Hepatocyte (in vitro differentiated cells): ENCODE measurements at places on chromosomes 5 and 9. TPM values are rescaled to one million over a fixed set of nuclear protein-coding genes. Genes with fewer than 3 reads are reported as not detected.

COL15A1 gene
- 105 and 106 TPM in 2 replicates for total RNA-seq

DNA sequence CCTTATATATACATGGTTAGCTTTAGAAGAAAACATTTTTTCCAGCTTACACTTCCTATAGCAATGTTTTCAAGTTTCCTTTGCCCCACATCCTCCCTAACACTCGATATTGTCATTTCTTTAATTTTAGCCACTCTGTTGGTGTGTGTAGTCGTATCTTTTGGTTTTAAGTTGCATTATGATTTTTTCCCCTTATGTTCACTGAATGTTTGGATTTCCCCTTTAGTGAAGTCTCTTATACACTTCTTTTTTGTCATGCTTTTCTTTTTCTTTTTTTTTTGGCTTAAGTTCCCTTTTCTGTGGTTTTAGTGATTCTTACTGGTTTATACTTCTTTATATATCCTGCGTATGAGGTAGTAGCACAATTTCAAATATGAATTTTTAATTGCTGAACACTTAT is 58.8 kb downstream of the KDM4C start:
- no peak for DNase-seq

GRCh38 chr5:96780626-96781025 is 27.1 kb downstream of the ERAP1 start:
- no peak for DNase-seq

- DNase-seq, result peak; percentile 35
Observed at GRCh38 chr5:139668064-139668880, 20.1 kb downstream of the CXXC5 start.

DNA sequence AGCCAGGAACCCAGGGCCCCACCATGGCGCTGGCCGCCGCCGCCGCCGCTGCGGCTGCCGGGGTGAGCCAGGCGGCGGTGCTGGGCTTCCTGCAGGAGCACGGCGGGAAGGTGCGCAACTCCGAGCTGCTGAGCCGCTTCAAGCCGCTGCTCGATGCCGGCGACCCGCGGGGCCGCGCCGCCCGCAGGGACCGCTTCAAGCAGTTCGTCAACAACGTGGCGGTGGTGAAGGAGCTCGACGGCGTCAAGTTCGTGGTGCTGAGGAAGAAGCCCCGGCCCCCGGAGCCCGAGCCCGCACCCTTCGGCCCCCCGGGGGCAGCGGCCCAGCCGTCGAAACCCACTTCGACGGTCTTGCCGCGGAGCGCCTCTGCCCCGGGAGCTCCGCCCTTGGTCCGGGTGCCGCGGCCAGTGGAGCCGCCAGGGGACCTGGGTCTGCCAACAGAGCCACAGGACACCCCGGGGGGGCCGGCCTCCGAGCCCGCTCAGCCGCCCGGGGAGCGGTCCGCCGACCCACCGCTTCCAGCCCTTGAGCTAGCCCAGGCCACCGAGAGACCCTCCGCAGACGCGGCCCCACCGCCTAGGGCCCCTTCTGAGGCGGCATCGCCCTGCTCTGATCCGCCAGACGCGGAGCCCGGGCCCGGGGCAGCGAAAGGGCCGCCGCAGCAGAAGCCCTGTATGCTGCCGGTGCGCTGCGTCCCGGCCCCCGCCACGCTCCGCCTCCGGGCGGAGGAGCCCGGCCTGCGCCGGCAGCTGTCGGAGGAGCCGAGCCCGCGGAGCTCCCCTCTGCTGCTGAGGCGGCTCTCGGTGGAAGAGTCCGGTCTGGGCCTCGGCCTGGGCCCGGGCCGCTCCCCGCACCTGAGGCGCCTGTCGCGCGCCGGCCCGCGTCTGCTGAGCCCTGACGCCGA is 749 bp downstream of the SOWAHA start:
- DNase-seq, result peak; percentile 65

- DNase-seq, result no peak
Observed at GRCh38 chr9:130731355-130731754, 37.8 kb downstream of the EXOSC2 start.

C7 gene
- total RNA-seq, result 10.3 and 43.5 TPM in 2 replicates

IFNE gene
- total RNA-seq, result 0.64 and 0.67 TPM in 2 replicates

ECM2 gene
- total RNA-seq, result 15.9 and 20.8 TPM in 2 replicates

MSX2 gene
- total RNA-seq, result 20.7 and 28.8 TPM in 2 replicates

SOHLH1 gene
- total RNA-seq, result not detected in 2 replicates

CER1 gene
- total RNA-seq, result 0.53 TPM in 1 of 2 replicates, not detected in the other

DNA sequence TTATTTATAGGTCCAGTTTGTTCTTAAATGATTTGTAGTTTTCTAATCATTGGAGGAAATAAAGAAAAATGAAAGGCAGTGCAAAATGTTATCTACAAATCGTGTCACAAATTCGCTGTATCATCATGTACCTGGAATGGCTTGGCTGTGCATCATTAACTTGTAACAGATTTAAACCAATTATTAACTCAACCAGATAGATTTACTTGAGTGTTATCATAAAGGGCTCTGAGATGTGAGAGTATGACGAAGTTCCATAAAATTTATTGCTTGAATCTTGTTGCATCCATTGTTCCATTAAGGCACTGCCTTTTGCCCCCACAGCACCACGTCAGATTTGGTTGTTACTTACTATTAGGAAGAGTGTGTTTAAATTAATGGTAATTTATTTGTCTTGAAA is 23.5 kb downstream of the PCSK5 start:
- DNase-seq, result peak; percentile 23

DNA sequence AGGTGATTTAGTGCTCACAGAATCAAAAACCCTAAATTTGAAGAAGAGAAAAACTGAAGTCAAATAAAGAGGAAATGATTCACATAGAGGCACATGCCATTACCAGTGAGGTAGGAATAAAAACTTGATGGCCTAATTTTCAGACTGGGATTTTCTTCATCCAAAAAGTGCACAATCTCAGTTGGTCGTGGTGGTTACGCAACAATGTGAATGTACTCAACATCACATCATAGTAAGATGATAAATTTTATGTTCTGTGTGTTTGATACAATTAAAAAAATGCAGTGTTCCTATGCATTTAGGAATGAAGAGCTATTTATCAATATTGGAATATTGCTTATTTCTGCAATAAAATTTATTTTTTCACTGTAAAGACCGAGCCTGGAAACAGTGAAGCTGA is 60.7 kb downstream of the SV2C start:
- DNase-seq, result no peak

DNA sequence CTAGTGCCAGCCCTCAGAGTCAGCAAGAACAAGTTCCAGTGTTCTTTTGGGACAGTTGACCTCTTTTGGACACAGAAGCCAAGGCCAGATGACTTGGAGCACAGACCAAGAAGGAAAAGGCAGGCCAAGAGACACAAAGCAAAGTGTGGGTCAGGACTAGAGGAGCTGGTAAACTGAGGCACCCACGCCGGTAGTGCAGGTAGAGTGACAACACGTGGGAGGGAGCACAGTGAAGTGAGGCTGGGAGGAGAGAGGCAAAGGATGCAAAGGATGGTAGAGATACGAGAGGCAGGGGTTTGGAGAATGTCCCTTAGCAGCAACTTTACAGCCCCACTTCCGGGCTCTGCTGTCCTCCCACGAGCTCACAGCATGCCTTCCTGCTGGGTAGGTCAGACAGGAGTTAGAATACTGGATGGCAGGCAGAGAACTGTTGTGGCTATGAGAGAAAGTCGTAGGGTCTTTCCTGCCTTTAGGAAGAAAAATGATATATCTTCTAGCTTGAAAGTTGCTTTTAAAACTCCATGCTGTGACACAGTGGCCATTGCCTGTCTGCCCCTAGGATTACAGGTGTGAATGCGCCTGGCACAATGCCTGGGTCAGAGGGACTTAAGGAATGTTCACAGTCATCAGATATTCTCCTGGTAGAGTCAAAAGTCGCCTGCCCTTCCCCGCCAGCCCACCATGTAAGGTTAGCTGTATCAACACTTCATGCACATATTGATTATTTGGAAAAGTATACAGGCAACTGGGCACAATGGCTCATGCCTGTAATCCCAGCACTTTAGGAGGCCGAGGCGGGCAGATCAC is 97.9 kb downstream of the PDE8B start:
- DNase-seq, result no peak

- no peak for DNase-seq
Observed at GRCh38 chr9:99272836-99273235, 50.8 kb downstream of the SEC61B start.

FTMT gene
- not detected in 2 replicates for total RNA-seq

- DNase-seq, result no peak
Observed at GRCh38 chr5:120108586-120109248, 355.4 kb upstream of the PRR16 start.

- DNase-seq, result no peak
Observed at GRCh38 chr5:33237471-33237870, 203.3 kb upstream of the TARS1 start.

DNA sequence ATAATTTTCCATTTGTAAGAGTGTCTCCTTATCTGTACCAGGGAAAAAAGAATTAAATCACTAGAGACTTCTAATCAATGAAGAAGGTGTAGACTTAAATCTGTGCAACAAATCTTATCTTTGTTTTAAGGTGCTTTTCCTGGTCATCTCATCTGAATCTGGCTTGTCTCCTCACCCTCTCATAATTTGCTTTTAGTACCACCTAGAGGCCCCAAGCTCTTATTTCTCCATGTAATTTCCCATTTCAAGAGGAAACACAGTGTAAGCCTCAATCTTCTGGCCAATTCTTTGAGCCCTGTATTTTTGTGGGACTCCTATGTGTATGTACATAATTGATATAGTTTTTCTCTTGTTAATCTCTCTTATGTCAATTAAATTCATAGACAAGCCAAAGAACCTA is 1975.3 kb upstream of the CDH6 start:
- DNase-seq, result no peak

PCDHGB3 gene
- total RNA-seq, result not detected in 2 replicates

CCDC180 gene
- 0.57 and 2.3 TPM in 2 replicates for total RNA-seq

DNA sequence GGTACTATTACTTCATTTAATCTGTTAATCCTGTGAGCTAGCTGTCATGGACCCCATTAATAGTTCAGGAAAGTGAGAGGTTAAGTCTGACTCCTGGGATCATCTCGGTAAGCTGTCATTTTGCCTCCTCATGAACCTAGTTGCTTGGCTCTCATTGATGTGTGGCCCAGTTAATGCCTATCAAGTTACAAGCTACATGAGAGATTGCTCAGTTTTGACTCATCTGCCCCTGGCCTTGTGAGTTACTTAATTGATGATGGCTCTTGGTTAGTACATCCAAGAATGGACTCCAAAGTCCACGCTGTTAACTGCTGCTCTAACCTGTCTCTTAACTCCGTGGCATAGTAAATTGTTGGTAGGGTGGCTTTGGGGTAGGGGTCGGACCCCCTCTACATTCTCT is 23.9 kb downstream of the LARP1 start:
- DNase-seq, result peak; percentile 57

DNA sequence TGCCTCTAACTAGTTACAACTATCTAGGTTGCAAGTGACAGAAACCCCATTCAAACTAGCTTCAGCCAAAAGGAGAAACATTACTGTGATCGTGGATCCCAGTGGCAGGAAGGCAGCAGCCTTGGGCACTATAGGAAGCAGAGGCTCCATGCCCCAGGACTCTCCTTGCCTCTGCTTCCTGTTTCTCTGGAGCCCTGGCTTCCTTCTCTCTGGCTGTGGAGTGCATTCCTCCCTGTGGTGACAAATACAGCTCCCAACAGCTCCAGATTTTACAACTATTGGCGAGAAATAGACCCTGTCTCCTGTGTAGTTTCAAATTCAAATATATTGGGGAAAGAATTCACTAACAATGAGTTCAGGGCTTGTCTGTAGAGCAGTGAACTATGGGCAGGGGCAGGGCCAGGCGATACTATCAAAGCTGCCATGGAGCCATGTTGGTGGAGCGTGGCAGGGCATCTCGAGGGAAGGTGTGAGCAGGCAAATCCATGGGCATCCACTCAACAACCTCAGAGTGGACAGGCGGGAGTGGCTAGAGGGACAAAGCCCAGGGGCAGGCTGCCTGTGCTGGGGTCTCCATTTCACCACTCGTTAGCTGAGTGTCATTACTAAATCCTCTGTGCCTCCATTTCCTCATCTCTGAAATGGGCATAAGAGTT is 189.5 kb downstream of the ERCC6L2 start:
- no peak for DNase-seq

GRCh38 chr5:75510836-75511434 is 494 bp downstream of the CERT1 start:
- peak; percentile 86 for DNase-seq

- no peak for DNase-seq
Observed at GRCh38 chr5:119347991-119348390, 7.8 kb upstream of the TNFAIP8 start.

GRCh38 chr5:41686767-41687166 is 176.4 kb upstream of the PLCXD3 start:
- no peak for DNase-seq

TNFSF8 gene
- not detected in 2 replicates for total RNA-seq

CDH9 gene
- 0.53 and 2.2 TPM in 2 replicates for total RNA-seq

GRCh38 chr5:178323961-178324360 is 91.4 kb upstream of the PHYKPL start:
- DNase-seq, result no peak

BASP1 gene
- 134 and 137 TPM in 2 replicates for total RNA-seq

SPATA31D1 gene
- not detected in 2 replicates for total RNA-seq

DNA sequence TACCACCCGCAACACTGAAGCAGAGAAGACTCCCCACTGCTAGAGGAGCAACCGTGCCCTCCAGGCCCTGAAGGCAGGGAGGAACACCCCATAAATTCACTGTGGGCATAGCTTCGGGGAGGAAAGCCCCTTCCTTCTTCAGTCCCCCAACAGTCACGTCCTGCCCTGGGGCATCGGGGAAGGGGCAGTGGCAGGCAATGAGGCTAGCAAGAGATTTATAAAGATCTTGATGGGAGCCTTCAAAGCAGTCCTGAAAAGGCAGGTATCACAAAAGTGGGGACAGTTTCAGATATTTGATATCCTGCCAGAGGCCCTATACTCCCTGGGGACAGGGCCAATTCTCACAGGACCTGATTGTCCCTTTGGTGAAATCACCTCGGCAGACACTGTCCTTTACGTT is 16.9 kb upstream of the TRIM14 start:
- no peak for DNase-seq

GRCh38 chr9:79107911-79108676 is 463.7 kb upstream of the TLE4 start:
- DNase-seq, result no peak

DNA sequence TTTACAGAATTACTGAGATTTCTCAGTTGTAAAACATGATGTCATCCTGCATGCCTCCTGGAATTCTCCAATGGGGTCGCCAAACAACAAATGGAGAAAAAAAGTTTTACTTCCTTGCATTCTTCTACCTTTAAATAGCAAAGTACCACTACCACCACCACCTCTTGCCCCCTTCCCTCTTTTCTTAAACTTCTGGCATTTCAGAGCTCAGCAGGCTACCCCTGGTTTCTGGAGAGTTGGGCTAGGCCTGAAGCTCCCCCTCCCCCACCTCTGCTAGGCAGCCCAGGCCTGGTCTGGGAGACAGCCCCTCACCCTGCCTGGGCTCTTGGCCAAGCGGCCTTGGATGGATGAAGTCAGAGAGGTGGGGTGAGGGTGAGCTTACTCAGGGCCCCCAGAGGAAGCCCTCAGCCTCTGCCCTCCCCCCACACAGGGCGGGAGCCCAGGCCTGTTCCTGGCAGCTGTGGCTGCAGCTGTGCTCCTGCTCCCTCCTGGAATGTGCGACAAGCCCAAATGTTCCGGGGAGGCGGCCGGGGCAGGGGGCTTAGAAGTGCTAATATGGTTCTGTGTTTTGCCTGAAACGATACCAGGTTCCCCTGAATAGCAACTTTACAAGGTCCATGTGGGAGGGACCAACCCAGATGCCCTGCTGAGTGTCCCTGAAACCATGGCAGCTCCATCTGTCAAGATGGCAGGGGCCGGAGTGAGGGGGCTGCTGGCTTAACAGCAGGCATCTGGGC is 6.0 kb upstream of the CCIN start:
- DNase-seq, result peak; percentile 86
